ENCODE measurements at places on chromosomes 7 and 10.

DNA sequence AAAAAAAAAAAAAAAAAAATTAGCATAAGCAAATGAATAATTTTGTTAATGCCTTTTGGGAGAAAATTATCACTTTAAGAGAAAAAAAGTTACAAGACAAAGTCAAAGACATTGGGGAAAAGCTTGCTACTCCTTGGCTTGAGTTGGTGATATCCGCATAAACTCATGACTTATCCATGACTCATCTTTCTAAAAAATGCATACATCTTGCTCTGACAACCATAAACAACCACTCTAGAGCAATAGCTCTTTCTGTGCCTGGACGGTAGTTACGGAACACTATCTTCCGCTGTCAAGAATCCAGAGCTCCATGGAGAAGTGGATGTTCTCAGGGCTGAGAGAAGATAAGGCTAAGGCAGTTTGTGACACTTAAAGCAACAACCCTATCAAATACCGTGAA is 281.1 kb upstream of the PFKP start:
- no peak for DNase-seq

DNA sequence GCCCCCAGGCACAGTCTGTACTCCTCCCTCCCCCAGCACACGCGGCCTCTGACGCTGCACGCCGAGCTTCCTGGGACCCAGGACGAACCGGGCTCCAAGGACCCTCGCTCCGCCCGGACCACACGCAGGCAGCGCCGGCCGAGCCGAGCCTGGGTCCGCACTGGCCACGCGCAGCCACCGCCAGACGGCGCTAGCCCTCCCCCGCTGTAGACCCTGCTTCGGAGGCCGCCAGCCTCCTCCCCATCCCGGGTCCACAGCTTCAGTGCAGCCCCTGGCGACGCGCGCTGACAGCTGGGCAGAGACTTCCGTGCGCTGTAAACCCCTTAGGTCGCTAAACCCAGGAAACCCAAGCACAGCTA is 936 bp upstream of the TCERG1L start:
- no peak for DNase-seq

DNA sequence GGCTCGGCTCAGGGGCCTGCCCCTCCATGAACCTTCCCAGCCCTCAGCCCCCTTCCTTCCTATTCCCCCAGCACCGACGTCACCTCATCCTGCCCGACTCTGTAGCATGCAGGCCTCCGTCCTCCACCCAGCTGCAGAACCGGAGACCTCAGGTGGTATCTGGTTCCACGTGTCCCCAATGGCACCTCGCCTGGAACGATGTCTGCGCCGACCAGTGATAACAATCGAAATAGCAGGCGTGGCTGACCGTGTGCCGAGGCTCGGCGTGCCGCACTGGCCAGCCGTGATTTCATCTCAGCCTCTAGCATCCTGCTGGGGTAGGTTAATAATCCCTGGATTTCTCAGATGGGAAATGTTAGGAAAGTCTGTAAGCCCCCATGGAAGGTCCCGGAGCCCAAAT is 171.7 kb downstream of the CUX1 start:
- no peak for DNase-seq

- no peak for DNase-seq
Observed at GRCh38 chr7:85074016-85074415, 112.8 kb downstream of the SEMA3D start.

DNA sequence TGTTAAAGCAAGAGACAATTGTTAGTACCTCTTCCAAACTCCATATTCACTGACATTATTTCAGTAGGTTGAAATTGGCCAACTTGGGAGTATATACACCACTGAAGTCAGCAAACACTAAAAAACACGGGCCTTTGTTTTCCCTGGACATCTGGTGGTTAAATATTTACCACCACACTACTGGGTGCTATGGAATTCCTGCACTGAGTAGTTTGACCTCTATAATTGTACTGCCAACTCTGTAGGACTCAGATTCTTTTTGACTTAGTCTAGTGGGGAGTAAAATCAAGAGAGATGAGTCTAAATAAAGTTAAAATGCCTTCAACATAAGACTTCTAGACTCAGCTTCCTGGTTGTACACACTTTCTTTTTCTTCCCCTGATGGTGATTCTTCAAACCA is 41.3 kb upstream of the TES start:
- DNase-seq: no peak

GRCh38 chr10:124494046-124494807 is 32.6 kb downstream of the LHPP start:
- DNase-seq: no peak

DNA sequence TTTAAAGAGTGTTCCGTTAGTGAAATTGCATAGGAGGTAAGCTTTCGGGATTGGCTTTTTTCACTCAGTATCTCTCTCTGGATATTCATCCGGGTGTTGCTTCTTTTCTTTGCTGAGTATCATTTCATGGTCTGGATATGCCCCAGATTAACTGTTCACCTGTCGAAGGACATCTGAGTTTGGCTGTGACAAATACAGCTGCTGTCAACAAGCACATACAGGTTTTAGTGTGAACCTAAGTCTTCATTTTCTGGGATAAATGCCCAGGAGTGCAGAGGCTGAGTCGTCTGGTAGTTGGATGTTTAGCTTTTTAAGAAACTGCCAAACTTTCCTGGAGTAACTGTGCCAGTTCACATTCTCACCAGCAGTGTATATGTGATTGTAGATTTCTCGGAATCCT is 5.6 kb downstream of the DOCK1 start:
- no peak for DNase-seq

- no peak for DNase-seq
Observed at GRCh38 chr7:30274641-30275040, 9.8 kb upstream of the ZNRF2 start.

- DNase-seq: peak; percentile 83
Observed at GRCh38 chr7:101688183-101688831, 59.2 kb upstream of the MYL10 start.

GRCh38 chr7:39749717-39750116 is 126.3 kb downstream of the RALA start:
- no peak for DNase-seq

- DNase-seq: no peak
Observed at GRCh38 chr7:1737956-1738355, 67.9 kb downstream of the ELFN1 start.

DNA sequence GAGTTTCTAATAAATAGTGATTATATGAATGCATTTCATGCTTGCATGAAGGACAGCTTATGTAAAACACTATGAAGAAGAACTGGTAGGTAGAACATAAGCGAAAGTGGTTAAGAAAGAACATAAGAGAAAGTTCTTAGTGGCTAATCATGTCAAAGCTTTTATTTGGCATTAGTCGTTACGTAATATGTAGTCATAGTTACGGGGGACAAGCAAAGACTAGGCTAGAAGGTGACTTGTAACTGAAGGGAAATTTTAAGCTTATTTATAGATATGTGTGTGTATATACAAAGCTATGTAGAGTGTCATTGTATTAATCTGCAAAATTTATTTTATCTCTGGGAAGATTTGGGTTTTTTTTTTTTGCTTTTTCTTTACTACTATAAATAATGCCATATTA is 36.9 kb downstream of the CAPZA2 start:
- no peak for DNase-seq

GRCh38 chr7:132491391-132491945 is 84.8 kb downstream of the PLXNA4 start:
- no peak for DNase-seq

DNA sequence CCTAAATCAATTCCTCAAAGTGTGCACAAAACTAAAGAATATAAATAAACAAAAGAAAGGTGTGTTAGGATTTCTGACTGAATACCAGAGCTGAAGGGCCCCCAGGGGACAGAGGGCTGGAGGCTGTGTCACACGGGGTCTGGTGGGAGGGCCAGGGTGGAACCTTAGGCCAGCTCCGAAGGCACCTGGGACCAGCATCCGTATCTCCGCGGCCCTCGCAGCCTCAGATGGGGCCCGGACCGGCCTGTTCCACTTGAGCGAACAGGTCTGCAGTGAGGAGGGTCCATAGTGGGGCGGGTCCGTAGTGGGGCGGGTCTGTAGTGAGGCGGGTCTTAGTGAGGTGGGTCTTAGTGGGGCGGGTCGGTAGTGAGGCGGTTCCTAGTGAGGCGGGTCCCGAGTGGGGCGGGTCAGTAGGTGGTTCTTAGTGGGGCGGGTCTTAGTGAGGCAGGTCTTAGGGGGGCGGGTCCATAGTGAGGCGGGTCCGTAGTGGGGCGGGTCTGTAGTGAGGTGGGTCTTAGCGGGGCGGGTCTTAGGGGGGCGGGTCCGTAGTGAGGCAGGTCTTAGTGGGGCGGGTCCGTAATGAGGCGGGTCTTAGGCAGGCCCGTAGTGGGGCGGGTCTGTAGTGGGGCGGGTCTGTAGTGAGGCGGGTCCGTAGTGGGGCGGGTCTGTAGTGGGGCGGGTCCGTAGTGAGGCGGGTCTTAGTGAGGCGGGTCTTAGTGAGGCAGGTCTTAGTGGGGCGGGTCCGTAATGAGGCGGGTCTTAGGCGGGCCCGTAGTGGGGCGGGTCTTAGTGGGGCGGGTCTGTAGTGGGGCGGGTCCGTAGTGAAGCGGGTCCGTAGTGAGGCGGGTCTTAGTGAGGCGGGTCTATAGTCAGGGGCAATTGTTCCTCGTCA is 15.1 kb downstream of the GPR146 start:
- DNase-seq: no peak

- DNase-seq: no peak
Observed at GRCh38 chr7:43522406-43523156, 60.3 kb upstream of the STK17A start.

GRCh38 chr10:35265435-35265834 is 70.9 kb upstream of the CCNY start:
- no peak for DNase-seq

DNA sequence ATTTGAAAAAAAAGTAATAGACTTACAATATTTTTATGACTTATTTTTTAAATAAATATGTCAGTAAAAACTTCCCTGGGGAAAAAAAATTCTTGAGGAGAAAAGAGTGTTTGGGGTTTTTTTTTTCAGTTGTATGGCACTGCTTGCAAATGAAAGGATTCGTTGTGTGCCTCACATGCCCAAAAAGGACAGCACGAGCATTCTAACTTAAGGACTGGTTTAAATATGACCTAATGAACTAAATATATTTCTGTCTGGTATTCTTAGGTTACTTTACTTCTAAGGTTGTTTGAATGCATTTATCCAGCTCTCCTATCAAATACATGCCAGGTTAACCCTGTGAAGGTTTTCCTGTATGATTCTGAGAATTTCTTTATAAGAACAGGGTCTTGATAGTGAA is 988 bp upstream of the CD36 start:
- no peak for DNase-seq

DNA sequence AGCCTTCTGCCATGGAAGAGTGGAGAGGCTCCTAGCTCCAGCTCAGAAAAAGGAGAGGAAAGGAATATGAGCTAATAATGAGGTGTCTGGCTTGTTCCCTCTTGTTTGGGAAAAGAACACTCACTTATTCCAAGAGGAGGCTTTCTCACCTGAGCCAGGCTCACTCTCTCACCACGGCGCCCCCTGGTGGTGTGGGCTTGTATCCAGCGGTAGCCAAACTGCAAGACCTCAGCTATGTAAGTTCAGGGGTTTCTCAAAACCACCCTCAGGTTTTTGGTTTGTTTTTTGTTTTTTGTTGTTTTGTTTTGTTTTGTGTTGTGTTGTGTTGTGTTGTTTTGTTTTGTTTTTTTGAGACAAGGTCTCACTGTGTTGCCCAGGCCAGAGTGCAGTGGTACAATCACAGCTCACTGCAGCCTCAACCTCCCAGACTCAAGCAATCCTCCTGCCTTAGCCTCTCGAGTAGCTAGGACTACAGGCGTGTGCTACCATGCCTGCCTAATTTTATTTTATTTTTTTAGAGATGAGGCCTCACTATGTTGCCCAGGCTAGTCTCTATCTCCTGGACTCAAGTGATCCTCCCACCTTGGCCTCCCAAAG is 124.0 kb downstream of the TMEM130 start:
- DNase-seq: peak; percentile 72

- no peak for DNase-seq
Observed at GRCh38 chr10:126933116-126933515, 27.9 kb downstream of the DOCK1 start.

- no peak for DNase-seq
Observed at GRCh38 chr7:36925691-36926090, 201.4 kb upstream of the AOAH start.

- peak; percentile 7 for DNase-seq
Observed at GRCh38 chr10:74977913-74978847, 133.3 kb upstream of the SAMD8 start.

DNA sequence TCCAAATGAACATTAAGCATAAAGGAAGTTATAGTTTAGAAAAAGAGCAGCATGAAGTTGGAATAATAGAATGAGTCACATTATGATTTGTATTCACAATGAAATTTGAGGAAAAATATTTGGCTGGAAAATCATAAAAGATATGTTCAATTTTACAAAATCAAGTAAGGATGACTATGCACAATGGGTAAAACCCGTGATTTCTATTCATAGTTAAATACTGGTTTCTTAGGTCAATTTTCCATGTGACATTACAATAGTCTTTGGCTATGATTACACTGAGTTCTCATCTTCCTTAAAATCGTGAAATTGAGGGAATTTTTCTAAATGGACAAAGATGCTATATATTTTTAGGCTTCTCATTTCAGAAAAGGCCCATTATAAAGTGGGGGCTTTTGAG is 17.4 kb upstream of the CCDC172 start:
- no peak for DNase-seq

GRCh38 chr7:99089914-99090629 is 53.8 kb downstream of the SMURF1 start:
- DNase-seq: no peak

DNA sequence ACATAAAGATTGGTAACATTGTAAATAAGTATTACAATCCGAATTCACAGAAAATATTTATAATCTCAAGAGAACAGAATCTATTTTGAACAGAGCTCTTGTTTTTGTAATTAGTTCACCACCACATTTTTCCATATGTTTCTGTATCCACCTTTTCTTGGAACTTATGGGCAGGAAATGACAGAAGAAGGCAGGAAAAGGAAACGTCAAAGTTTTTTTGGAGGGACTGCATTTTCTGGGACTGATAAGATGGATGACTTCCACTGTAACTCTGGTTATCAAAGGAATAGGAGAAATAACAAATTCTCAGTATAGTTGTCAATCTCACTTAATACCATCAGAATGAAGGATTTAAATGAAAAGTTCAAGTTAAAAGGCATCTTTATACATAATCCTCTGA is 75.1 kb upstream of the SMNDC1 start:
- no peak for DNase-seq

GRCh38 chr10:94098896-94099295 is 105.2 kb downstream of the PLCE1 start:
- DNase-seq: no peak

DNA sequence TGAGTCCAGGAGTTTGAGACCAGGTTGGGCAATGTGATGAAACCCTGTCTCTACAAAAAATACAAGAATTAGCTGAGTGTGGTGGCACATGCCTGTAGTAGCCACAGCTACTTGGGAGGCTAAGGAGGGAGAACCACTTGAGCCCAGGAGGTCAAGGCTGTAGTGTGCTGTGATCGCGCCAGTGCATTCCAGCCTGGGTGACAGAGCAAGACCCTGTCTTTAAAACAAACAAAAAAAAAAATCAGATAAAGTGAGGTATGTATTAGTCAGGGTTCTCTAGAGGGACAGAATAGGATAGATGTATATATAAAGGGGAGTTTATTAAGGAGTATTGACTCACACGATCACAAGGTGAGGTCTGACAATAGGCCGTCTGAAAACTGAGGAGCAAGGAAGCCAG is 101.5 kb upstream of the GPR26 start:
- DNase-seq: no peak

GRCh38 chr7:16078076-16078952 is 343.0 kb downstream of the CRPPA start:
- no peak for DNase-seq
